Left forelimb (tissue), 1 donor: ENCODE measurements at places on chromosomes 5 and 9.
A peak's percentile ranks its signal among the peaks of the same experiment; 100 is the strongest.

- no peak for DNase-seq
These were observed 75.1 kb downstream of the MAT2B start for GRCh38 chr5:163580516-163580915.

DNA sequence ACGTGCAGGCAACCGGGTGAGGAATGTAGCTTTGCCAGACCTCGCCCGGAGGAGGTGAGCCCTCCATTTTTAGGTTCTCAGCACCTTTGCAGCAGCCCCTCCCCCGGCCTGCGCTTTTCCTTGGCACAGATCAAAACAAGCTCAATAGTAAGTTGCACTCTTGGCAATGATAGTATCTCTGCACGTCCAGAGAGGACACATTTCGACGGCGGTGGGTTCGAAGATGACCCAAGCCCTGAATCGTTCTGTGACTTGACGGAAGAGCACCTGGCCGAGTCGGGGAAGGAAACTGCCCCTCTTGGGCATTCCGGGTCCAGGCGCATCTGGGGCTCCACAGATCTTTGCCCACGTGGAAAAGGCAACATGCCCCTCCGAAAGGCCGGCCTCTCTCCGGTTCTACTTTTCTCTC, 904 bp downstream of the GDNF start:
- no peak for DNase-seq

GRCh38 chr5:158957196-158957595, 142.5 kb downstream of the EBF1 start:
- DNase-seq = no peak

DNA sequence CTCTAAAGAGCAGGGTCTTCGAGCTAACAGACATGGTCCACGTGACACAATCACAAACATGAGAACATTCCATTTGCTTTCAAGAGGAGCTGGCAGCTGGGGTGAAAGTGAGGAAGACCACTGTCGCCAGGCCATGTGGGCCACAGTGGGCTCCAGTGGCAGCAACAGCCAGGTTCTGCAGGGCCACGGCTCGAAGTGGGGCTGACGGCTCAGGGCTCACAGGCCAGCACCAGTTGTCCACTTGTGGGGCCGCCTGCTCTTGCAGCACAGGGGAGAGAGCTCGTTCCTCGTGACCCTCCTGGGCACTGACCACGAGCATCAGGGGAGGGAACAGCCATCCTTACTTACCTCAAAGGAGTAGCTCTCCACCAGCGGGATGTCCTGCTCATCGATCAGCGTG, 2.0 kb downstream of the ZMYND19 start:
- DNase-seq = no peak

DNA sequence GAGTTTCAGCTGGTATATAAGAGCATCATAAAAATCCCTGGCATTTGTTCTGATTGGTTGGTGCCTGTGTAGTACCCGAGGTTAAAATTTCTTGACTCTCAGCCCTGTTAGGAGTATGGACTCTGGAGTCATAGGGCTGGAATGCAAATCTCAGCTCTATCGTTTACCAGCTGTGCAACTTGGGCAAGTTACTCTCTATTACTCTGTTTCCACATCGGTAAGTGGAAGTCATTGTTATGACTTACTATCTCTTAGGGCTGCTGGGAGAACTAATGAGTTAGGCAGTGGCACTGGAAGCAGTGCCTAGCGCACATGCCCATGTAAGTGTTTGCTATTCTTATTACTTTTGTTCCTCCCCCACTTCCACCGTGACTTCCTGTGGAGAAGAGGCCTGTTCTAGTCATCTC, 141.6 kb downstream of the BOD1 start:
- no peak for DNase-seq

DNA sequence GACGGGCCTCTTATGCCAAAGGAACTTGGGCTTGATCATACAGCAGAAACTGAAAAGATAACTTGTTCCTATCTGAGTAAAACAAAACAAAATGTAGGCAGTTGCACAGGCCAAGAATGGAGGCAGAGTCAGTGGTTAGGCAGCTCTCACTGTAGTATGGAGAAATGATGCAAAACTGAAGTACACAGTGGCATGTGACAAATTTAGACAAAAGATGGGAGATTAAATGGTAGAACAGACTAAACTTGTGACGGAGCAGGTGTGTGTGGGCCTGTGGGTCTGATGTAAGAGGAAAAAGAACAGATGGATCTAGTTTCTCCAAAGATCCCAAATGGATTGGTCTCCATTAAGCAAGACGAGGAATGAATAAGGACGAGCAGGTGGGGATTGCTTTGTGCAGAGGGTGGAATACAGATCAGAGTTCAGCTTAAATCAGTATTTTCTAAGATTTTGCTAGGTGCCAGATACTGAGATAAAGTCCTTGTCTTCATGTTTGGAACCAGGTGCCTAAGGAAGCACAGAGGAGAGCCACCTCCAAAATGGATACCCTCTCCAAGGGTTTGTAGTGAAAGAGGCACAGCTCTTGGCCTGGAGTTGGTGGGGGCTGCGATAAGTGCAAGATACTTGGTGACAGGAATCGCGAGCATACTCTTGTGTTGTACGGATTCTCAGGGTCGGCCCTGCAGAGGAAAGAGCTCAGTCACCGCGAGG, 722 bp upstream of the DCP2 start:
- no peak for DNase-seq

DNA sequence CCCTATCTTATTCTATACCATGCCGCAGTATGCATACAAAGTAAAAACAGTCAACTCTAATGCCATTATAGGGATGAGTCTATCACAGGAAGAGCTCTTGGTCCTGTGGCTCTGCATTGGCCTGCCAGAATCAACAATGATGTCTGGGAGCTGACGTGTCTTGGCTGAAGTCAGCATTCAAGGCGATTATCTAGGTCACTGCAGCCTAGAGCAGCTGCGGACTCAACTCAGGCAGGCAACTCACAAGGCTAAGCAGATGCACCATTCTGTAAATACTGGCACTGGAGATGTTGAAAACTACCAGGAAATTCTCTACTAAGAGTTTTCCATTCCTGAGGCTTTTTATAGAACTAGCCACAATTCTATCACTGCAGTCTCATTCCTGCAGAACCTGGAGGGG, 13.3 kb downstream of the SPATA9 start:
- DNase-seq = no peak

GRCh38 chr5:10689391-10690081, 71.5 kb downstream of the DAP start:
- no peak for DNase-seq

GRCh38 chr5:82480331-82480730, 202.2 kb upstream of the RPS23 start:
- DNase-seq = no peak

- DNase-seq = no peak
These were observed 78.8 kb downstream of the GNA14 start for GRCh38 chr9:77569335-77569734.

- DNase-seq = peak; percentile 73
These were observed 105.0 kb upstream of the FAM120A start for GRCh38 chr9:93346231-93347112.

DNA sequence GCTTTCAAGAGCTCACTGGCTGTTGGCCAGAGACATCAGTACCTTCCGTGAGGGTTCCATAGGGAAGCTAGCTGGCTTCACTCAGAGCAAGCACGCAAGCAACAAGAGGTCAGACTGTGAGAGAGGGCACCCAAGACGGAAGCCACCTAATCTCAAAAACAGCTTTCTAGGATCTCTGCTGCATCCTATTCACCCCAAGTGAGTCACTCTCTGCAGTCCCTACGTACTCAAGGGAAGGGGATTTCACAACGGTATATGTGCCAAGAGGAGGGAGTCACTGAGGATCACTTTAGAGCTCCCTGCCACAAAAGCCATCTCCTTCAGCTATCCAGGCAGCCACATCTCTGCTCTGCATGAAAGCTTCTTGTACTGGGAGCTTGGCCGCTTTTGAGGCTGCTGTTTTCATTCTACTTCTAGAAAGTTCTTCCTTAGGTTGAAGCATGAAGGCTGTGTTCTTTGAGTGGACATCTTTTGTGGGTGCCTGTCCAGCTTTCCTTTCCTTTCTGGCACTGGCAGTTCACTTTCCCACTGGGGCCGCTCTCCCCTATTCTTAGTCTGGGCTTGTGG, 249.5 kb downstream of the MAN2A1 start:
- no peak for DNase-seq

DNA sequence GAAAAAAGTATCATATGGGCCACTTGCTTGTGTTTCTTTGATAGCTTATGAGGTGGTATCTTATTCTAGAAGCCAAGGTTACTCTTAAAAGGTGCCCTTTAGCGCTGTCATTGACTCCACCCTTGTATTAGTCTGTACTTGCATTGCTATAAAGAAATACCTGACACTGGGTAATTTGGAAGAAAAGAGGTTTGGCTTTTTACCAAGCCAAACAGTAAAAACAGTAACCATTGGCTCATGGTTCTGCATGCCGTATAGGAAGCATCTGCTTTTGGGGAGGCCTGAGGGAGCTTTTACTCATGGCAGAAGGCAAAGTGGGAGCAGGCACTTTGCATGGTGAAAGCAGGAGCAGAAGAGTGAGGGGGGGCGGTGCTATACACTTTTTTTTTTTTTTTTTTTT, 87.4 kb downstream of the TEK start:
- no peak for DNase-seq

GRCh38 chr9:138080979-138081378, 203.4 kb downstream of the CACNA1B start:
- peak; percentile 9 for DNase-seq

DNA sequence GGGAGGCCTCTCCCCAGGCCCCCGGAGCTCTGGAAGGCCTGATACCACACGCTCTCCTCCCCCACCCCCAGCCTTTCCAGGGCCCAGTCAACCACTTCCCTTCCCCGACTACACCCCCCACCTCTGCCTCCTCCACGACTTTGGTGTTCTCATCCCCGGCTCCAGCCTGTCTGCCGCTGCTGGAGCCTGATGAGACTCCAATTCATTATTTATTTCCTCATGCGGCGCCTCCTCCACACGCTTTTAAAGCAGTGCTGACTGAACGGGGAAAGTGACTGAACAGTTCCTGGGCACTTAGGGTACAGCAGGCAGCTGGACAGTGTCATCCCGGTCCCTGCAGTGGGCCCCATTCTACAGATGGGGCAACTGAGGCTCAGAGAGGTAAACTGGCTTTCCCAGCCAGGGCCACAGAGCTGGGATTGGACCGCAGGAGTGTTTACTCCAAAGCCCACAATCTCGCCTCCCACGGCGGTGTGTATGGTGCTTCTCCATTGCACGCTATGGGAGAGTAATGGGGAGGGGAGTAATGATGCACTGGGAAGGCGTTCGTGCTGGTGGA, 15.9 kb upstream of the RPL26L1 start:
- no peak for DNase-seq

GRCh38 chr5:19104948-19105347, 883.1 kb downstream of the CDH18 start:
- no peak for DNase-seq

- DNase-seq = no peak
These were observed 193.5 kb downstream of the PLK2 start for GRCh38 chr5:58266402-58266801.

- no peak for DNase-seq
These were observed 25.3 kb upstream of the SIL1 start for GRCh38 chr5:139223481-139223880.

DNA sequence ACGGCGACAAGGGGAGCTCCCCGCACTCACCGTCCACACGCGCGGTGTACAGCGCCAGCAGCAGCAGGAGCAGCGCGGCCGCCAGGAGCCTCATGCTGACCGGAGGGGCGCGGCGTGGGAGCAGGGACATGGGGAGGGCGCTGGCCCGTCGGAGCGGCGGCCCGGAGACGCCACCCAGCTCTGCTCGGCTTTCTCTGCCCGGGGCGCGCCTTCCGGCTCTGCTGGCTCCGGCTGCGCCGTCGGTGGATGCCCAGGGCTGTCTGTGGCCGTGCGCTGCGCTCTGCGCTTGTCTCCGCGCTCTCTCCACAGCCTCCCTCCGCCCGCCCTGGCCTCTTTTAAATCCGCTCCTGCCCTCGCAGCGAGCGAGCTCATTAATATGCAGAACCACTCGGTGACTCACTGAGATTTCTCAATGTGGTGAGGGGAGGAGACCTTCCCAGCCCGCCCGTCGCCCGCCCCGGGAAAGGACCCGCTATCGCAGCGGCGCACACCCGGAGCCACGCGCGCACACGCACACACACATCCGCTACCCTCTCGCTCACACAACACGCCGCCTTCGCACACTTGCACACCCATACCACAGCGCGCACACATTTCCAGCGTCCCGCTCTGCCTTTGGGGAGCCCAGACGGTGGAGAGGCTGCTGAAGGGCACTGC, at the start of gene CXCL14:
CXCL14 (minus strand) TSS at position 307 of the 657 bp plus-strand sequence; CDS start at position 94, 213 bp downstream.
- DNase-seq = no peak

DNA sequence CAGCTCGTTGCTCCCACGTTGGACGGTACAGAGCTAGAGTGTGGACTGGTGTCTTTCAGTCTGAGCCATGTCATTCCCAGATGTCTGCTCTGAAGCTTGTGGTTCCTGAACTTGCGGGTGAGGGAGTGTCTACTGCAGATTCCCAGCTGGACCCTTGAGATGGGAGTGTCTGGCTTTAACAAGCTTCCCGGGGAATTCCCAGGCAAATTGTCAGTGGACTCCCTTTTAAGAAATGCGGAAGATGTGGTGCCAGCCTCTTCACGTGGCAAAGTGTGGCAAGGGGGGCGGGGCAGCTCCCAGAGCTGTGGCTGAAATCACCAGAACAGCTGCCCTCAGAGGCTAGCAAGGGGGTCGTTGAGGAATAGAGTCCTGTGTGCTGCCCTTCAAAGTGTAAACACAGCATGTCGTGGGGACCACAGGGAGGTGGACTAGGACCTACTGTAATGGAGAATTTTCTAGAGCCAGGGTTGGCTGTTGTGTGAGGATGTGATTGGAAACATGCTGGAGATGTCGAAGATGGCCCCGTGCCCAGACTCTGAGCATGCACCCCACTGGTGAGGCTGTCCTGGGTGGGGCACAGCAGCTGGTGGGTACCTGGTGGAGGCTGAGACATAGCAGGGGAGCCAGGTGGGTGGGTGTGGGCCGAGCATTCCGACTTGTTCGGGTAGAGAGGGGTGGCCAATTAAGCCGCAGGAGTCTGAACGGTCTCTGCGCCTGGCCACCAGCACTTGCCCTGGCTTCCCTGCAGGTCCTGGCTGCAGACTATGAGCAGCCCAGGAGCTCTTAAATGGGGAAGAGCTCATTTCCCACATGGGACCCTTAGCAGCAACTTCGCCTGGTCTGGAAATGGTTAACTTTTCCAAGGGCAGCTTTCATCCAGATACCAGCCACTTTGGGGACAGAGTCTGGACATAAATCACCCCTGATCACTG, 37.4 kb downstream of the PRRX2 start:
- DNase-seq = no peak

DNA sequence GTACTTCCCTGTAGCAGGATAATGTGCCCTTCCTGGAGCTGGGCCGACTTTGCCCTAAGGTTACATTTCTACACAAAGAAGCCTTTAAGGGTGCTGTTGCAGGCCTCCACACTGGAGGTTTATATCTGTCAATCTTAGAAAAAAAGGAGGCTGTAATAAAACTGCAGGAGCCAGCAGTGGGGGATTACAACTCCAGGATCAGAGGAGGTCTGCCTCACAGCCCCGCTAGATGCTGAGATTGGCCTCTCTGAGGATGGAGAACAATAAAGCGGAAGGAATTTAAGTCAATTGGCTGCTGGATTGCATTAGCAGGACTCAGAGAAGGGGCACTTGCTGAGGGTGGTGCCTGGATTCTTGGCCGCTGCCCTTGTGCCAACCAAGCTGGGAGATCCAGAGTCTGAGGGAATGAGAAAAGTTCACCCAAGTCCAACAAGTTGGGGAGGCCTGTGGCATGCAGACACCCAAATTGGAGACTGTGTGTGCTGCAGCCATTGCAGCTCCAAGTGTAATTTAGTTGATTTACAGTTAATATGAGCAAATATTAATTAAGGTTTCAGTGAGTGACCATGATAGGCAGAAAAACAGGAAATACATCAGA, 99.0 kb upstream of the SSBP2 start:
- no peak for DNase-seq
